ENCODE measurements at places on chromosomes 3 and 15.
A peak's percentile ranks its signal among the peaks of the same experiment; 100 is the strongest.

GRCh38 chr3:172152874-172153273 lies 113.5 kb downstream of the FNDC3B start:
- no peak for DNase-seq

GRCh38 chr3:53040351-53040820 lies 5.5 kb downstream of the SFMBT1 start:
- no peak for DNase-seq

- no peak for DNase-seq
Observed at GRCh38 chr3:61679026-61679425, 117.7 kb downstream of the PTPRG start.

- no peak for DNase-seq
Observed at GRCh38 chr3:143170074-143170473, 50.5 kb downstream of the CHST2 start.

DNA sequence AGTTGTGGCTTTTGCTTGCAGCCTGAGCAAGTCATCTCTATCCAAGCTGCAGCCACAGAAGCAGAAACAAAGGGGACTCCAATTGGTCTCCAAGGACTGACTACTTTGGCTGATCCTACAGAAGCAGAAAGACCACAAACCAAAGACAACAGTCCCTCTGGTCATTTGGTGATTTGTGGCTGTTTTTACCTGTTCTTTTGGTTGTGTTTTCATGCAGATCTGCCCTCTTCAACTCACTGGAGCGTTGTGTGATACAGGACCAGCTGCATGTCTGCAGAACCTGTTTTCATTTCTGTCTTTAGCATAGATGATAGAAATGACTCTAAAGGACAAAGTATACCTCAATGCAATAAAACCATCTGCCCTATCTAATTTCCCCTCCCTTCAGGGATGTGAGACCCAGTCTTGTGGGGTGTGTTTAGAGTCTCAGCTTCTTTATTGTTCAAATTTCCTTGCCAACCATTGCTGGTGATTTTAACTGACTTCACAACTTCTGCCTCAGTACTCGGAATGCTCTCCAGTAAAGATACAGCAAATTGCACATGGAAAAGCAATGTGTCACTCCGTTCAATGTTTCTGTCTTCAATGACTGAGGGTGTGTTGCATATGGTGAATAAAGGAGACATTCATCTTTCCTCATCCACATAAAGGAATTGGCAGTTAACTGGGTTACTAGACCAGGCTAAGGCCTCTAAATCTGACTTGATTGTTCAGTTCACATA lies 48.9 kb upstream of the SLC7A14 start:
- no peak for DNase-seq

DNA sequence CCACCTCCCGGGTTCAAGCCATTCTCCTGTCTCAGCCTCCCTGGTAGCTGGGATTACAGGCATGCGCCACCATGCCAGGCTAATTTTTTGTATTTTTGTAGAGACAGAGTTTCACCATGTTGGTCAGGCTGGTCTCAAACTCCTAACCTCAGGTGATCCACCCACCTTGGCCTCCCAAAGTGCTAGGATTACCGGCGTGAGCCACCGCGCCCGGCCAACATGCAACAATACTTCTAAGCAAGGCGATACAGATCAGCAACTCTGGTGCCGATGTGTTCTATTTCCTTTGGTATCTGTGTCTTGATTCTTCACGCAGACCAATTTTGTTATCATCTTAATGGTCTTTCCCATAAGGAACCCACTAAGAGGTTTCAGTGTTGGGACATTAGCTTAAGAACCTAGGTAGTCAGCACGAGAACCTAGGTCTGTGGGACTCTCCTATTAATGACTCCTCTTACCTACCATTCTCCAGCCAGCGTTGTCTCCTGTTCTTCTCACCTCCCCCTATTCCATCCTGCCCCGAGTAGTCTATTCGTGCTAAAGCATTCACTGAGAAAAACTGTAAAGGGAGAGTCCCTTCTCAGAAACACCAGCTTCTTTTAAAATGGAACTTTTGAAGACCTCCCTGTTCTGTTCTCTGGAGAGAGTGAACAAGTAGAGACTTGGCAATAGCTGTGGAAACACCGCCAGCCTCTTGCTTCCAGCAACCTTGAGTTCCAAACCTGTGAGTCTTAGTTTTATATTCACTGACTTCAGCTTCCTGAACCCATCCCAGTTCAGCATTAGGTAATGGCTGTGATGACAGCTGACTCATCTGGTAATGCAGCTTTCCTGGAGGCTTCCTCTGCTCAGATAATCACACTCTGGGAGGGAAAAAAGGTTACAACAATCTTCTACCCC lies 61.2 kb downstream of the TSC22D2 start:
- DNase-seq: no peak

DNA sequence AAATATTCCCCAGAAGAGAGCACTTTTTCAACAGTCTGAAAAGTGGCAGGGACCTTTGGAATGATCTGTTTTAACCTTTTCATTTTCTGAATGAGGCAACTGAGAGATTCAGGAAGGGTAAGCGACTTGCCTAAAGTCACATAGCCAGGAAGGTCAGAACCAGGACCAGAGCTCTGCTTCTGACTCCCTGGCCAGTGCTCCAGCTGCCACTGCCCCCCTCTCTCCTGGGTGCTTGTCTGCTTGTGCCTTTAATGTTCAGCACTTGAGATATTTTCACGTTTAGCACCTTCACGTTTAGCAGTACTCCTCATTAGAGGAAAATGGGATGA lies 68.3 kb downstream of the SMAD3 start:
- DNase-seq: no peak

- DNase-seq: no peak
Observed at GRCh38 chr15:58260205-58260724, 122.1 kb downstream of the AQP9 start.

DNA sequence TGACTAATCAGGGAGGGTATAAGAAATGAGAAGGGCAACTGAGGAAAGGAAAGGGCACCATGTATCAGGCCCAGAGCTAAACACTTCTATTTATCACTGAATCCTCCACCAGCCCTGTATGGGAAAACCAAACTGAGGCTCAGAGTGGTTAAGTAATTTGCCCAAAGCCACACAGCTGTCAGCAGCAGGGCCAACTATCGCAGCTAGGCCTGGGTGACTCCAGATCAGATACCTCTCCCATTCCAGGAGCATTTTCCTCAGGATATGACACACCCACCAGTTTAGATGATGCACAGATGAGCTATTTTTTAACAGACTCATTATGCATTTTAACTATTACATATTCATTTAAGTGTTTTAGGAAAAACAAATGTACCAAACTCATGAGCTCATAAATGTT lies 14.5 kb downstream of the NUP210 start:
- no peak for DNase-seq

GRCh38 chr3:32376115-32376514 lies 15.5 kb upstream of the CMTM7 start:
- DNase-seq: no peak

GRCh38 chr15:51094606-51095569 lies at the start of gene TNFAIP8L3:
Gene TNFAIP8L3 (minus strand): TSS chr15:51094906. CDS start chr15:51094595, 311 bp downstream.
- DNase-seq: no peak

GRCh38 chr3:10693457-10693856 lies 122.6 kb upstream of the SLC6A11 start:
- peak; percentile 15 for DNase-seq

GRCh38 chr3:133706033-133706432 lies 40.2 kb upstream of the TF start:
- no peak for DNase-seq

DNA sequence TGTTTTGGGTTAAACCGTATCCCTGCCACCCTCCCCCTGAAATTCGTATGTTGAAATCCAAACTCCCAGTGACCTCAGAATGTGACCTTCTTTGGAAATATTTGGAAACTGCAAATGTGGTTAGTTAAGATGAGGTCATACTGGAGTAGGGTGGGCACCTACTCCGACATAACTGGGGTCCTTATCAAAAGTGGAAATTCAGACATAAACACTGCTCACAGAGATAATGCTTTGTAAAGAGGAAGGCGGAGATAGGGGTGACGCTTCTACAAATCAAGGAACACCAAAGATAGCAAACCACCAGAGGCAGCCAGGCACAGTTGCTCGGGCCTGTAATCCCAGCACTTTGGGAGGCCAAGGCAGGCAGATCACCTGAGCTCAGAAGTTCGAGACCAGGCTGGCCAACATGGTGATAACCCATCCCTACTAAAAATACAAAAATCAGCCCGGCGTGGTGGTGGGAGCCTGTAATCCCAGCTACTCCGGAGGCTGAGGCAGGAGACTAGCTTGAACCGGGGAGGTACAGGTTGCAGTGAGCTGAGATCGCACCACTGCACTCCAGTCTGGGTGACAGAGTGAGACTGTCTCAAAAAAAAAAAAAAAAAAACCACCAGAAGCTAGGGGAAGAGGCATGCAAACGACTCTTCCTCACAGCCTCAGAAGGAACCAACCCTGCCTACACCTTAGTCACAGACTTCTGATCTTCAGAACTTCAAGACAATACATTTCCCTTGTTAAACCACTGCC lies 51.1 kb upstream of the CHD2 start:
- DNase-seq: peak; percentile 65

DNA sequence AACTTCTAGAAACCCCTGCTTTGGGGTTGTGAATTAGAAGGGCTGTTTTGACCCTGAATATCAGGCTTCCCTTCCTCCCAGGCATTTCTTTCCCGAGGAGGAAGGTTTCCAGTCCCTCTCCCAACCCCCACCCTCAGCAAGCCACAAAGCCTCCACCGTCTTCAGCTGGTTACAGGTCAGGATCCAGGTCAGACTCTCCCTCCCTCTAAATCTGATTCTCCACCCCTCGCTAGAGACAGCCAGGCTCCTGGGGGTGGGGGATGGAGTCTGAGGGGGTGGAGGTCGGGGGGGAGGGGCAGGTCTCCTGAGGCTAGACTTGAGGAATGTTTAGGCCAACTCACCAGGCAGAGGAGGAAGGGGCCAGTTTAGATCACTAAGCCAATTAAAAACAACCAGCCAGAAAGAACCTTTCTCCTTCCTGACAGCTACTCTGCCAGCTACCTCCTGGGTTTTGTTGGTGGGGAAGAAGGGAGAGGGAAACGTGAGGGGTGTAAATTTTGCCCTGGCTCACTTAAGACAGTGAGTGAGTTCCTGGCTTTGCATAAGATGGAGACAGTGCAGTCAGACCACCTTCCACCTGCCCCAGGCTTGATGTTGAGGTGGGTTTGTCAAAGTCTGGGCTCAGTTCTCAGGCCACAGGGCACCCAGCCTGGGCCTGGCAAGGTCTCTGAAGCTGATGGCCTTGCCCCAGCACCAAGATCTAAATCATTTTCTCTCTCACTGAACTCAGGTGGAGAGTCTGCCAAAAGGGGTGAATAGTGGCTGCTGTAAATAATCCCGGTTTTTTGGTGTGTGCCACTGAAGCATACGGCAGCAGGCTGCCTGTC lies 19.5 kb downstream of the BMF start:
- DNase-seq: no peak

GRCh38 chr15:35751413-35752133 lies 205.6 kb upstream of the DPH6 start:
- DNase-seq: peak; percentile 33

- DNase-seq: no peak
Observed at GRCh38 chr3:131819381-131820055, 215.3 kb downstream of the CPNE4 start.

- no peak for DNase-seq
Observed at GRCh38 chr3:46093327-46093942, 66.2 kb upstream of the XCR1 start.

GRCh38 chr3:138694287-138695007 lies 85.9 kb downstream of the FAIM start:
- DNase-seq: no peak

- DNase-seq: no peak
Observed at GRCh38 chr3:59265566-59265965, 215.7 kb upstream of the CFAP20DC start.

DNA sequence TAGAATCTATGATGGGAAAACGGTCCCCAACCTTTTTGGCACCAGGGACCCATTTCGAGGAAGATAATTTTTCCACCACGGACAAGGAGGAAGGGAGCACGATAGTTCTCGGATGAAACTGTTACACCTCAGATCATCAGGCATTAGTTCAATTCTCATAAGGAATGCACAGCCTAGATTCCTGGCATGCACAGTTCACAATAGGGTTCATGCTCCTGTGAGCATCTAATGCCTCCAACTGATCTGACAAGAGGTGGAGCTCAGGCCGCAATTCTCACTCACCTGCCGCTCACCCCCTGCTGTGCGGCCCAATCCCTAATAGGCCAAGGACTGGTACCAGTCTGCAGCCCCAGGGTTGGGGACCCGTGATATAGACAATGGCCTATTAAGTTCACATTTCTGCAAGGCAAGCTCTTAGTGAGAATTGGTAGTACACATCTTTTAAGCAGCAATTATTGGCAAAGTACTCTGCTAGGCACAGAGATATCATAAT lies 26.5 kb downstream of the CD200R1 start:
- no peak for DNase-seq

- peak; percentile 15 for DNase-seq
Observed at GRCh38 chr15:82810061-82810889, 847 bp downstream of the WHAMM start.

Data from CD4-positive, alpha-beta T cell treated with Interferon alpha-2 for 1 hour (primary cell).